ENCODE measurements at places on chromosomes 4 and X.

GRCh38 chr4:792626-793092, 33.3 kb downstream of the CPLX1 start:
- no peak for DNase-seq

- no peak for DNase-seq
These were observed 1.2 kb downstream of the TMEM255A start for GRCh38 chrX:120309873-120310705.

GRCh38 chr4:58111818-58112217, 1001.6 kb upstream of the IGFBP7 start:
- no peak for DNase-seq

DNA sequence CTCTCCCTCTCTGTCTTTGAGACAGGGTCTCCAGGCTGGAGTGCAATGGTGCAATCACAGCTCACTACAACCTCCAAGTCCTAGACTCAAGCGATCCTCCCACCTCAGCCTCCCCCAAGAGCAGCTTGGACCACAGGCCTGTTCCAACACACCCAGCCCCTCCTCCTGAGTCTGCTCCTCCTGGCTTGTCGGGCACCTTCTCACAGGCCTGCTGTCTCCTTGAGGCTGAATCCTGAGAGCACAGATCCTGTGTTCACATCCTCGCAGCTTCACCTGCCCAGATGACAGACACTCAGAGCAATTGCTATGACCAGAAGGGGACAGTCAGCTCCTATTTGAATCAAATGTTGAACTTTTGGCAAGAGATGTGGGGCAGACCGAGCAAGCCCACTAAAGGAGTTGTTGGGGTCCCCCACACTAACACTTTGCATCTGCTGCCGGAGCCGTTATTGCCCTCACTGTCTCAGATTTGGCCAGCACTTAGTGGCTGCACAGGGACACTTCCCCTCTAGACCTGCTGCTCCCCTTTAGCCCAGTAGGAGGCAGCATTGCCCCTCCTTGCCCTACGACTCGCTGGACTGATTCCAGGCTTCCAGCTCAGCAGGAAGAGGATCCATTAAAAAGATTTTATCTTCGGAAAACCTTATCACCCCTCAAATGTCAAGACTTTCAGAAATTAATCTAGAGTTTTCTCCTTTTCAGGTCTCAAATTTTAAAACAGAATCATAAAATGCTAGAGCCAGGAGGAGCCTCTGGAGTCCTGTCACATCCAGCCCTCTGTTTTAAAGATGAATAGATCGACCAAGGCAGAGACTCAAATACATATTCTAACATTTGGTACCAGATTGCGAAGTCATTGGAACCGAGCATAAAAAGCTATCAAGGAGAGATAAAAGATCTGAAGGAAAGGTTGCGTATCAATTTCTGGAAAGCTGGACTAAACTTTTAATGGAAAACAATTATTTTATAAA, 113.7 kb downstream of the USP46 start:
- peak; percentile 66 for DNase-seq

DNA sequence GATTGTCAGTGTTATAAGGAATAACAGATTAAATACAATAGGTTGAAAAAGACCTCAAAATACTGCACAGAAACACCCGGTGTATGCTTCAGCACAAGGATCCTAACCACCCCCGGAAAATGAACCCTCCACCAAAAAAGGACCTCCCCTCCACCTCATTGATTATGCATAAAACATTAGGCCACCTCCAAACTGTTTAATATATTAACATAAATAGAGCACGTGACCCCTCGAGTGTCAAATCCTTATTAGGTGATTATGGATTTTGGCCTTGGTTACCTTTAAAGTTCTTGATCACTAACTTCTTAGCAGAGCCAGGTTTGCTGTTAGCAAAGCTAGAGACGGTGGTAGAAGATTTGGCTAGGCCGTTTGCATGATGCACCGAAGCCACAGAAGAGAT, 958 bp downstream of the CUL4B start:
- peak; percentile 53 for DNase-seq

- DNase-seq, result no peak
These were observed 41.4 kb upstream of the USP9X start for GRCh38 chrX:41043674-41044345.

- DNase-seq, result peak; percentile 87
These were observed 669 bp upstream of the PHKA2 start for GRCh38 chrX:18984381-18985185.

DNA sequence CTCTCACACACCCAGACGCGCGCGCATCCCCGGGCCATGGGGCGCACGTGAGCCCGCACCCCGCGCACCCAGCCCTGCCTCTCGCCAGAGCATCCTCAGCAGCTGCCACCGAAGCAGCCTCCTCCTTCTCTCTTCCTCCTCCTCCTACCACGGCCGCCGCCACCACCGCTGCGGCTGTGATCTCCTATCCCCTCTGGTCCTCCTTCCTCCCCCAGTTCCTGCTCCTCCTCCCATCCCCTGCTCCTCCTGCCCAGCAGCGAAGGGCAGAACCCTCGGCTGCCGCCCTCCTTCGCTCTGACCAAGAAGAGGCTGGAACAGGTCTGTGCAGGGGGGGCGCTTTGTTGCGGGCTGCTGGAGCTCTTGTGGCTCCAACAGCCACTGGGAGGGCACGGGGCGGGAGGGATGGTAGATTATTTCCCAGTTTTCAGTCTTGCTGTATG, 148.7 kb upstream of the CHRDL1 start:
- DNase-seq, result peak; percentile 44

DNA sequence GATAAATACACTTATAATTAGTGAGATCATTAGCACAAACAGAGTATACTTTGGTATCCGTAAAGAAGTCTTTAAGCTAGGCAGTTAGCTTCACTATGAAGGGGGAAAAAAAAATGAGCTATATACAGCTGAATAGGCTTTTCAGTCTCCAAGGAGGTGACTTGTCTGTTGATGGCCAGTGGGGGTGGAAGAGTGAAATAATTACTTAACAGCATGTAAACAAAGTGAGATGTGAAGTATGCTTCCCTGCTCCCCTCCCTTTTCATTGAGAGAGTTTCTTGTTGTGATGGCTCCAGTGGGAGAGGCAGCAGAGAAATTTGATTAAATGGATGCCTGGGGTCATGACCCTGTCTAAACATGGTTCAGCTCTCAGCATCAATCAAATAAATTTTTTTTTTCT, 180.9 kb downstream of the DACH2 start:
- no peak for DNase-seq

DNA sequence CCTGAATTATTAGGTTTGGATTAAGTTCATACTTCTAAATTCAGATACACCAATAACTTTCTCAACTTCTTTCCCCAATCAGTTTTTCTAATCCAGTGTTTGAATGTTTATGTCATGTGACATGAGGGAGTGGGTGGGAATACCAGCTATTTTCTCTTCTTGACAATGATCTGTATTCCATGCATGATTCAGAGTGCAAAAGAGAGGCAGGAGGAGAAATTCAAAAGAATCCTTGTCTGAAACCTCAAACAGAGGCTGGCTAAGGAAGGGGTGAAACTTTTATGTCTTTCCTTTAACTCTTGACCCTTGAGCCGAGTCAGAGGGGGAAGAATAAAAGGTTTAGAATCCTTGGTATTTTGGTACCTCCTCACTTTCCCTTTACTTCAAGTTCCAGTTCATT, 544.7 kb downstream of the SPRY1 start:
- DNase-seq, result no peak

- DNase-seq, result no peak
These were observed 55.7 kb upstream of the TMEM33 start for GRCh38 chr4:41879552-41879951.

- DNase-seq, result no peak
These were observed 538.1 kb downstream of the PPP4R3C start for GRCh38 chrX:26925088-26925487.

- DNase-seq, result peak; percentile 42
These were observed at the start of gene PWWP3B for GRCh38 chrX:106168107-106168506. TSS of gene PWWP3B (plus strand) at chrX:106168305. CDS start at chrX:106205433, 37,128 bp downstream.

DNA sequence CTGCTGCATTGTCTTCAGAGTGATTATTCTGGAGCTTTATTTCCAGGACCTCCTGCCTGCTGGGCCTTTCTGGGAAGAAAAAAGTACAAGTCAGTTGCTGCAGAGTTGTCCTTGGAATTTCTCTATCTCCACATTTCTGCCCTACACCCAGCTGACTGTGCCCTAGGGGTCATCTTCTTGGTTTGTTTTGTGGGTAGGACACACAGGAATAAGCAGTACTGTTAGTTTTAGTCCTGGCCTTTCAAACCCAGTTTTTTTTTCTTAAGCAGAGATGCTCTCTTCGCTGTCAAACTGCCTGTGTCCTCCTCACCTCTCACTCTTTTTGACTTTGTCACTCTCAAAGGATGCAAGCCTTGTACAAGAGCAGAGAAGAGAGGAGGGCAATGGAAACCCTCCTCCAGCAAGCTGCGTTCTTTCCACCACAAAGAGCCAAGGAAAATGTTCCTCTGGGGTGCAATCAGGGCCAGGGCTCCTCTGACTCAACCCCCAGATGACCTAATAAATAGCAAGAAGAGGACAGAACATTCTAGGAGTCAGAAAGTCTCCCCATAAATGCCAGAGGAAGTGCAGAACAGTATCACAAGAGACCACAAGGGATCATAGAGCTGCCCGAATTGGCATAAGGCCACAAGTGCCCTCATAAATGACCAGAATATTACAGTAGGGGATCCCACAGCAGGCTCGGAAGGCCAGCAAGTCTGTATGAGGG, 186.2 kb downstream of the RCHY1 start:
- DNase-seq, result no peak

DNA sequence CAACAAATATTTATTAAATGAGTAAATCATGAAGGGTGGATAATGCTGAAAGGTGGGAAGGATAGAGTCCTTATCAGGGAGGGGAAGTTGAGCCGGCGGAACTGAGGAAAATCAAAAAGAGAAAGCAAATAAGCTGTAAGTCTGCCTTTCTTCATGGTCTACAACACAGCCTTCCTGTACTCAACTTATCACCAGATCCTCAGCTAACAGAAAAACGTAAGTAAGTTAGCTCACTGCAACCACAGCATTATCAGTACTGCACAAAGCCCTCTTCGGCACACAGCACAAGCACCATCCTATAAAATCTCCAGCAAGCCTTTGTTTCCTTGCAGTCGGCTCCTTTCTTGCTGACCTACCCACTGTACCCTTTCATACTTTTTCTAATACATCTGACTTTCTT, 70.3 kb downstream of the CRMP1 start:
- DNase-seq, result no peak

DNA sequence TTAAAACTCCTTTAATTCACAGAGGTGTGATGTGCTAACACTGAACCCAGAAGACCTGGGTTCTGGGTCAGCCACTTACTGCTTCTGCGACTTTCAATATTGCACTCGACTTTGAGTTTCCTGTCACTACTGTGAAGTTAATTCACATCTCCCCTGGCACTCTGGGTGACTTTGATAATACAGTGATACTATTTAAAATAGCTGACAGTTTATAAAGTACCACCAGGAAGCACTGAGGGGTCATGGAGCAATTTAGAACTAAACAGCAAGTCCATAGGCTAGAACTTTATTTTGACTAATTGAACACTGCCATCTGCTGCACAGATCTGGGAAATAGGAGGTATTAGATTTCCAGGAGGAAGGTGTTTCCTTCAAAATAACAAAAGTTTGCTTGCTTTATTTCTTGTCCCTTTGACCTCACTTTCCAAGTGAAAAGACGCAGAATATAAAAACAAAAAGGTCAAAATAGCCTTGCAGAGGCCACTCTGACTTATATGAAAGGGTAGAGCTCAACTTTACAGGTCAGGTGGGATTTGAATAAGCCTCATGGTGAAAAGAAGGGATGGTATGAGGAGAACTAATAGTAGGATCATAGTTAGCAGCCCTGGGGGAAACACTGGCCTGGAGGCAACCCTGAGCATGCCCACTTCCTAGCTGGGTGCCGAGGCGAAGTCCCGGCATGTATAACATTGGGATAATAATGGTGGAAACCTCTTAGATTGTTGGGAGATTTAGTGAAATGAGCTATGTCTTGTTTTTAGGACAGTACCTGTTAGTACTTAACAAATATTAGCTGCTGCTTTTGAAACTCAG, 53.4 kb downstream of the ZNF518B start:
- peak; percentile 25 for DNase-seq

DNA sequence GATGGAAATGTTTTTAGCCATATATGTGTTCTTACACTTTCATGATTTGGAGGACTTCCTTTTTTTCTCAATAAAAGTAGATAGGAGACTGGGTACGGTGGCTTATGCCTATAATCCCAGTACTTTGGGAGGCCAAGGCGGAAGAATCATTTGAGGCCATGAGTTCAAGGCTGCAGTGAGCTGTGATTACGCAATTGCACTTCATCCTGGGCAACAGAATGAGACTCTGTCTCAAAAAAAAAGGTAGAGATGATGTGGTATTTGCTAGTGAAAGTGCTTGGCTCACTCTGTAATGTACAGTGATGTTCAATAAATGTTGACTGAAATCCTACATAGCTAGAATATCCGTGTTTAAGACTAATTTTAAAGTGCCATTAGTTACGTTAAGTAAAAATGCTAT, 27.4 kb downstream of the KLHL2 start:
- DNase-seq, result no peak

GRCh38 chr4:85932500-85933290, 427.2 kb downstream of the MAPK10 start:
- no peak for DNase-seq

DNA sequence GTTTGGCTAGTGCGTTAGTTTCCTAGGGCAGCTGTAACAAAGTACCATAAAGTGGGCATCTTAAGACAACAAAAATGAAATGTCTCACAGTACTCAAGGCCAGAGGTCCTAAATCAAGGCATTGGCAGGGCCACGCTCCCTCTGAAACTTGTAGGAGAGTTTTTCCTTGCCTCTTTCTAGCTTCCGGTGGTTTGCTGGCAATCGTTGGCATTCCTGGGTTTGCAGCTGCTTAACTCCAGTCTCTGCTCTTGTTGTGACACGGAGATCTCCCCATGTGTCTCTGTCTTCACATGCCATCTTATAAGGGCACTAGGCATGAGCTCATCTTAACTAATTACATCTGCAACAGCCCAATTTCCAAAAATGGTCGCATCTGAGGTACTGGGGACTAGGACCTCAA, 362.0 kb upstream of the BOD1L1 start:
- DNase-seq, result no peak

DNA sequence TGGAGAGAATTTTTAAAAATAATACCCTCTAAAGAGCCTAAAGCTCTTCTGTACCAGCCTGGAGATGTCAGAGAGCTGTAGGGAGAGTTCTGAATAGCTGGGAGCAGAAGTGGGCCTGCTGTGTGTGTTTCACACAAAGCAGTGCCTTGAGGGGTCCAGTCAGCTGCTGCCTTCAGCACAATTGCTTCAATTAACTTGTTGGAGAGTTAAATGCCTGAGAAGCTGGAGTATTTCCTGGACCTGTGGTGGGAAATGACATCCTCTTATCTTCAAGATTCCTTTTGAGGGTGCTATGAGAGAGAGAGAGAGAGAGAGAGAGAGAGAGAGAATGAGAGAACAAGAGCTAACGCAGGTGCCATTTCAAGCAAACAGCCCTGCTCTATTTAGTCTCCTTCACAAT, 96.2 kb upstream of the IL1RAPL2 start:
- no peak for DNase-seq

Measured in NCI-H2081 (cell line).